ENCODE measurements at places on chromosomes 12 and 14.
A peak's percentile ranks its signal among the peaks of the same experiment; 100 is the strongest.

GRCh38 chr12:82797480-82797879 is 110.8 kb downstream of the TMTC2 start:
- DNase-seq = no peak

GRCh38 chr12:50961708-50962107 is 9.4 kb downstream of the HIGD1C start:
- DNase-seq = no peak

DNA sequence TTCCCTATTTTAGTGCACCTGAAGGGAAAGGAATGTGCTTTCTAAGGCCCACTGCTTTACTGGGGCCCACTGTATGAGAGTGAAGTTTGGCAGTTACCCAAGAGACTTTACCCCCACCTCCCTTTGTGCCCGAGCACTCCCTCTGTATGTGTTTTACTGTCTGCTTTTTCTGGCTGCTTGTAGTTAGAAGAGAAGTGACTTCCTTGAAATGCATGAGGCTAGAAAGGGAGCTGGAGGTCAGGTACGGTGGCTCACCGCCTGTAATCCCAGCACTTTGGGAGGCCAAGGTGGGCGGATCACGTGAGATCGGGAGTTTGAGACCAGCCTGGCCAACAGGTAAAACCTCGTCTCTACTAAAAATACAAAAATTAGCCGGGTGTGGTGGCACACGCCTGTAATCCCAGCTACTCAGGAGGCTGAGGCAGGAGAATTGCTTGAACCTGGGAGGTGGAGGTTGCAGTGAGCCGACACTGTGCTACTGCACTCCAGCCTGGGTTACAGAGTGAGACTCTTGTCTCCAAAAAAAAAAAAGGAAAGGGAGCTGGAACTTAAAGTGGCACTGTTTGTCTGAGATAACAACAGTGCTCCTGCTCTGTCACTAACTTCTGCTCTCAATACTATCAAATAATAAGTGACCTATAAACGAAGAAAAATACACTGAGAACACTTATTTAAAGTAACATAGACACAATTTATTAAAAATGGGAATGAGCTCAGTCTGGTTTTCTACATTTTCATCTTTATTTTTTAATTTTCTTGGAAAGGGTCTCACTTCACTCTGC is 5.8 kb downstream of the TRIP11 start:
- no peak for DNase-seq

DNA sequence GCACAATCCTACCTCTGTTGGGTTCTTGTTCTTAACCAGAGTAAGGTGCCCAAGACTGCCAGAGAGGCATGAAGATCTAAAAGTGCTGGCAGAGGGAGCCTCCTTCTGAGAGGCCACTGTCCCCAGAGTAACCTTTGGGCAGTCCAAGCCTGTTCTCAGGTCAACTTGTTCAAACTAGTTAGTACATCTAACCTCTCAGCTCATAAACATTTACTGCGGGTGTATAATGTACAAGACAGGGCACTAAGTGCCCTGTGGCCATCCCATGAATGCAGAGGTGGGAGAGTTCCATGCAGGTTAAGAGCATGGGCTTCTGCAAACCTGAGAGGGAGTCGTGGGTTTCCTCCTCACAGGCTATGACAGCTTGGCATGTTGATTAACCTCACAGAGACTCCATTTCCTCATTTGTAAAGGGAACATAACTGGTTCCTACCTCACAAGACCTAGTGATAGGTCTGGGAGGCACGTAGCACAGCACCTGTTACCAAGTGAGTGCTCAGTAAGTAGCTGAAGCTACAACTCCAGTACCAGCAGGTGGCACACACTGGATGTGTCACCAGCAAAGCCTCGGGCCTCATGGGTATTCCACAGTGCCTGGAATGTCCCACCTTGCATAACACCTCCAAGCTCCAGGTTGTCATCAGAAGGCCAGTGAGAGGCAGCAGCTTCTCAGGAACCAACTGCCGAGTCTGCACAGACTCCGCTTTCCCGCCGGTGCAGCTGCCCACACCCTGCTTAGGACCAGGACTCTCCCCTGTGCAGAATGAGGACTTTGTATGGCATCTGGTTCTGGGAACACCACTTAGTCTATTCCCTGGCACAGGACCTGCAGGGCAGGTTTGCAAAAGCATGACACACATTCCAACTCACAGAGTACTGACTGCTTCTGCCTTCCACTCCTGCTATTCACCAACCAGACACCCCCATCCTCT is 4.4 kb downstream of the VDR start:
- DNase-seq = no peak

GRCh38 chr12:6891646-6892001 is 13.0 kb upstream of the LRRC23 start:
- DNase-seq = no peak

DNA sequence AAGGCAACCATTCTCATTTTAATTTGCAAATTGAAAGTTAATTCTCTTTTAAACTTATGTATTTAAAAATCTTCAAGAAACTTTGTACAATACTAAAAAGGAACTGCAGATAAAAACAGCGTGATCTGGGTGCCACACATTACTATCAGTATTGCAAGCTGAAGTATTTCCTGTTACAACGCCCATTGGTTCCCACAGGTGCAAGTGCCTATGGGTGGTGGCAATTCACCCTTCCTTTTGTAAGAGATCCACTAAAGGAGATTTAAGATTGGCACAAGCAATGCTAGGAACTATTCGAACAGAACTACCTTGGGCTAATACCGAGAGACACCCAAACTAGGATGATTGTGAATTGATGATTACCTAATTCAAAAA is 13.2 kb downstream of the TAOK3 start:
- no peak for DNase-seq

DNA sequence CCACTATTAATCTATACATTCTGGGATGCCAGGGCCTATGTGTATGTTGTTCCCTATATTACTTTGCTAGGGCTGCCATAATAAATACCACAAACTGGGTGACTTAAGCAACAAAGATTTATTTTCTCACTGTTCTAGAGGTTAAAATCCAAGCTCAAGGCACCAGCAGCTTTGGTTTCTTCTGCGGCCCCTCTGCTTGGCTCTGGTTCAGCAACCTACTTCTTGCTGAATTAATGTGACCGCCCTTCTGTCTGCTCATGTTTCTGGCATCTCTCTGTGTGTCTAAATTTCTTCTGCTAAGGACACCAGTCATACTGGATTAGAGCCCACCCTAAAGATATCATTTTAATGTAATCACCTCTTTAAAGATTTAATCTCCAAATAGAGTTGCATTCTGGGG is 84.7 kb downstream of the ZNF664 start:
- DNase-seq = no peak

DNA sequence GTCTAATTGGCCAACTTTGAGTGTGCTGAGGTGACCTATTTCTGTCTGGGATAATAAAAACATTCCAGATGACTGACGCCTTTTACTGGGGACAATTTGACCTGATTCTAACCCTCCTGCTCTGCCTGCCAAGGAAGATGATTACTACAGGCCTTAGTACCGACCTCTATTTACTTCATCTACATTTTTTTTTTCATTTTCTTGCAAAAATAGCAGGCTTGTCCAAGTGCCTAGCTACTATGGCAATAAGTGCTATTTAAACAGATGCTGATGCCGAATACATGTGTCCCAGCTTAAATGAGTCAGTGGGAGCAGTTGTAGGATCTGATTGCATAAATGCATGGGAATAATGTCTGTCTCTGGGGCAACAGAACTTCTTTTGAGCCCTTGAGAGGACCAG is 254.3 kb downstream of the RGS6 start:
- no peak for DNase-seq

DNA sequence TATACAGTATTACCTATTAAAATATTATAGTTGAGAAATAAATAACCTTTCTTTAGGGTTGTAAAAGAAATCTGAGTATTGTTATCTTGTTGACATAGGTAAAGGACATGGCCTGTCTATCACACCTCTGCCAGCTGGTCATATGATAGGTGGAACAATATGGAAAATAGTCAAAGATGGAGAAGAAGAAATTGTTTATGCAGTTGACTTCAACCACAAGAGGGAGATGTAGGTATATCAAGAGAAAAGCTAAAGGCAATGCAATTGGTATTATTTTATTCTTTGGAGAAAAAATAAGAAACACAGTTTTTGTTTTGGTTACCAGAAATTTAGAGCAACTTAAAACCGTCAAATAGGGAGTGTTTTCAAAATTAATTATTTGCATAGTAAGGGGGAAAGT is 13.5 kb downstream of the CPSF2 start:
- peak; percentile 5 for DNase-seq

- DNase-seq = peak; percentile 11
Measured at GRCh38 chr14:63632932-63633514, 8.6 kb downstream of the WDR89 start.

DNA sequence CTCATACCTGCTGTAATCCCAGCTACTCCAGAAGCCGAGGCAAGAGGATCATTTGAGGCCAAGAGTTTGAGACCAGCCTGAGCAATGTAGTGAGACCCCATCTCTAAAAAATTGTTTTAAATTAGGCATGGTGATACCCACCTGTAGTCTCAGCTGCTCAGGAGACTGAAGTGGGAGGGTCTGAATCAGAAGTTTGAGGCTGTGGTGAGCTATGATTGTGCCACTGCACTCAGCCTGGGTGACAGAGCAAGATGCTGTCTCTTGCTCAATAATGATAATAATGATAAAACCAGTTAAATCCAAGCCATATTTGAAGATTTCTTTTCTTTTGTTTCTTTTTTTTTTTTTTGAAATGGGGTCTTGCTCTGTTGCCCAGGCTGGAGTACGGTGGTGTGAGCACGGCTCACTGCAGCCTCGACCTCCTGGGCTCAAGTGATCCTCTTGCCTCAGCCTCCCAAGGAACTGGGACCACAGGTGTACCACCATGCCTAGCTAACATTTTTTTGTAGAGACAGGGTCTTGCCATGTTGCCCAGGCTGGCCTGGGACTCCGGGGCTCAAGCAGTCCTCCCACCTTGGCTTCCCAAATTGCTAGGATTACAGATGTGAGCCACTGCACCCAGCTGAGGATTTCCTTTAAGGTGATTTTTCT is 12.8 kb downstream of the PSMA6 start:
- no peak for DNase-seq

DNA sequence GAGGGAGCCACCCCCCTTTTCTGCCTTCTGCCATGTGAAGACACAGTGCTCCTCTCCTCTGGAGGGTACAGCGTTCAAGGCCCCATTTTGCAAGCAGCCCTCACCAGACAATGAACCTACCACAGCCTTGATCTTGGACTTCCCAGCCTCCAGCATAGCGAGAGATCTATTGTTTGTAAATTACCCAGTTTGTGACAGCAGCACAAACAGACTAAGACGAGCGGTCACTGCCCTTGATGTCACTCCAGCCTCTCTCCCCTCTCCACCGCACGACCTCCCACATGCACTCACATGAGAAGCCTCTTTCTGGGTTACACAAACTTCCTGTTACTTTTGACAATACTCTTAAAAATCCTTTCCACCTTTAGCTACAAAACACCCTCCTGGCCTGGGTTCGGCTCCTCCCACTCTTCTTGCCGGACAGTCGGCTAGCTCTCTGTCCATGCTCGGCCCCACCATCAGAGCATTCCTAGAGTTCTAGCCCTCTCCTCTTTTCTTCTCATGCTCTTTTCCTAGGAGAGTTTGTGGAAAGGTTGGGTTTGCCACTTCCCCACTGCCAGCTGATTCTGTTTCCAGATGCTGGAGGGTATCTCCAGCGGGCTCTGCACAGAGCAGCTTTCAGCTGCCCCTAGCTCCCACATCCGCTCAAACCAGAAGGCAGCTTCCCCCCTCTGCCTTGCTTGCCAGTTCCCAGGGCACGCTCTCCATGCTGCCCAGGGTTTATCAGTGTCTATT is 124.3 kb downstream of the FOXN3 start:
- no peak for DNase-seq

GRCh38 chr12:104710940-104711689 is 247.0 kb downstream of the SLC41A2 start:
- no peak for DNase-seq

- no peak for DNase-seq
Measured at GRCh38 chr14:94346841-94347240, 23.7 kb upstream of the SERPINA6 start.

DNA sequence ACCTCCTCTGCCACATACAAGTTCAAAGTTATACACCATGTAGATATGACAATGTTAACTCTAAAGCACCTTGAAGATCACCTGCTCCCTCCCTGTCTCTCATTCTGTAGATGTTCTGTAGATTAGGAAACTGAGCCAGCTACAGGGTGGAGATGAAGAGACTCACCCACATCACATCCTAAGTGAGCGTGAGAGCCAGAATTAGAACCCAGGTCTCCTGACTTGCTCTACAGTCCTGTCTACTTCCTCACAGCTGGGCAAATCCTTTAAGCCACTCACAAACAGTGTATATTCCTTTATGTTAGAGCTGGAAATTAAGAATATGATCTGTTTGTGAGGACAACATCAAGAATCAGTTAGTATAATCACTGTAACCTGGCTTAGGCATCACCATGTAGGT is 1.8 kb downstream of the APPL2 start:
- DNase-seq = no peak

- no peak for DNase-seq
Measured at GRCh38 chr14:22070119-22070982, 396.7 kb upstream of the OR4E1 start.

DNA sequence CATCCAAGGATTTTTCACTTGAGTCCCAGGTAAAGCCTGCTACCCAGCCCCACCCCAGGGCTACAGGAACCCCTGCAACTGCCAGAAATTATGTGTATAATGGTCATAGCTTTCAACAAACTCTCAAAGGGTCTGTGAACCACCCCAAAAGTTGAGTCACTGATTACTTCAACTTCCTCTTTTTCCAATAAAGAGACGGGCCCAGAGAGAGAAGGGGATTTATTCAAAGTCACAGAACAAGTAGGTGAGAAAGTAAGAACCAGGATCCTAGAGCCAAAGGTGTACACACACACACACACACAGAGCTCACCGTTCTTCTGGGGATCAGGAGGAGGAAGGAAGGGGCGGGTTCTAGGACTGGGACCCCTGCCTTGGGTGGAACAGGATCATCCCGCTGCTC is 4.8 kb upstream of the ITPK1 start:
- no peak for DNase-seq
